Hematopoietic multipotent progenitor cell treated with erythropoietin and hydrocortisone succinate and interleukin-3 and kit ligand, for 8 days (in vitro differentiated cells): ENCODE measurements at places on chromosomes 4 and X.
A peak's percentile ranks its signal among the peaks of the same experiment; 100 is the strongest.

DNA sequence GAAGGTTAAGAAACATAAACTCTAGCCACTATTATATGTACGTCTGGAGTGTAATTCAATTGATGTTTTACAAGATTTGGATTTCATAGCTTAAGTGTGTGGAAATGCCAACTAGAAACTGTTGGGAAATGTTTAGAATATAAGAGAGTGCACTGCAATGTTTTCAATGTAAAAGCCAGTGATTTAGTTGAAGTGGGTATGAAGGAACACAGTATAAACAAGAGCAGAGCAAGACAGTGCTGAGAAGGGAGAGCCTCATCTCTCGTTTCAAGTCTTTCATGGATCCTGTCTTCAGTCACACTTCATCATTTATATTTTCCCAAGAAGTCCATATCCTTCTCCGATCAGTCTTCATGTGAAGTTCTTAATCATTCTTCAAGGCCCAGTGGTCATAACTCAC is 163.9 kb upstream of the ETNPPL start:
- DNase-seq = no peak

DNA sequence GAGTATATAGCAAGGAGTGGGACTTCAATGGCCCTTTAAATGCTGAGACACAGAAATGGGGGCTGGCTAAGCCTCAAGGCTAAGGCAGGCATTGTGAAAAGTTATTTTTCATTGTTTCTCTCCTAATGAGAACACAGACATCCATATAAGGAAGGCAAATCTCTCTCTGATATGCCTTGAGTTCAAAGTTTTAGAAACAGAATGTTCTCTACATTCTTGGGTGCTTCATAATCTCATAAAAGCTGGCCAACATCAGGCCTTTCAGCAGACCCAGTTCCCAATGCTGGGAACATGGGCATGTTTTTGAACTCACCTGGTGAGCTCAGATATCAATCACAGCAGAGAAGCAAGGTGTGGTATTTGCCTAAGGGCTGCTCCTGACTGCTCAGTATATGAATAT is 19.4 kb upstream of the RAB40A start:
- DNase-seq = no peak

DNA sequence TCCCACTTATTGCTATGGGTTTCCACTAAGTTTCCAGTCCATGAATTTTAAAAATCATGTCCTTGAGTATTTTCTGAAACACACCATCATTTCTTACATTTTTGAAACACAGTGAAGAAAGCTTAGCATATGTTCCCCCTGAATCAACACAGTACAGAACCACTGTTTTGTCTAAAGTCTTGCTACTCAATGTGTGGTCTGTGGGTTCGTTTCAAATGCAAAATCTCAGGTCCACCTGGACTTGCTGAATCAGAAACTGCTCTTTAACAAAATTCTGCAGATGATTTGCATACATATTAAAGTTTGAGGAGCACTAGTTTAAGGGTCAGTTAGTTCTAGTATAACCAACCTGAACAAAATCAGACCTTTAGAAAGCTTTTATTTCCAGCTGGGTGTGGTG is 60.4 kb downstream of the SUPT20HL2 start:
- no peak for DNase-seq

- DNase-seq = peak; percentile 2
These were observed 126.5 kb downstream of the QDPR start for GRCh38 chr4:17385403-17385802.

DNA sequence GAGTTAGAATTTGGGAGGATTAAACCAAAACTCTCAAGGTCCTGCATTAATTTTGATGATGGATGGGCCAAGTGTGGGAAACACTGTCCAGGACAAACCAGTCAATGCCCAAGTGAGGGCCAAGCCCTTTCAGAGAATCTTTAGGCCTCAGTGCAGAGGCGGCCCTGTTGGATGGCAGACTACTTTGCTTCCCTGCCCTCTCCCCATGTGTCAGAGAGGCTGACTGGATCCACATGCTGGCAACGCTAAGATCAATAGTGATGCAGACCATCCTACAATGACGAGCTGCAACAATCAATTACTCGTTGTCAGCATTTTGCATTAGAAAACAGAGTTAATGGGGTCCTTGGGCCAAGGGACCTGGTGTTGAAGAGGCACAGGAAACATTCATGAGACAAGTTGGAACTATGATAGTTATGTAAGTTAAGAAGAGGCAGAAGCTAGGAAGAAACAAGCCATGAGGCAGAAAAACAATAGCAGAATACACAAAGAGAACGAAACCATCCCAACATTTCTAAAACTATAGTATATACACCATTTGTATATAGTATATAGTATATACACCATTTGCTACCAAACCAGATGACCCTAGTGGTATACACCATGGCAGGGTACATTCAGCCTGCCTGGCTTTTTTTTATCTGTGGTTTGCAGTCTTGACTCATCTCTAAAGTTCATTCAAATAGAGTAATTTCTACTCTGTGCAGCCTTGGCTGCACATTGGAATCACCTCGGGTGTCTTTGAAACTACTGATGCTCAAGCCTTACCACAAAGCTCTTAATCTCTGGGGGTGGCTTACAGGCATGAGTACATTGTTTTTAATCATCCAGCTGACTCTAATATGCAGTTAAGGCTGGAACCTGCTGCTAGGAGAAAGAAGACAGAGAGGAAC is 147.7 kb upstream of the GYPA start:
- DNase-seq = no peak
